ENCODE measurements at places on chromosomes 2 and 18.

DNA sequence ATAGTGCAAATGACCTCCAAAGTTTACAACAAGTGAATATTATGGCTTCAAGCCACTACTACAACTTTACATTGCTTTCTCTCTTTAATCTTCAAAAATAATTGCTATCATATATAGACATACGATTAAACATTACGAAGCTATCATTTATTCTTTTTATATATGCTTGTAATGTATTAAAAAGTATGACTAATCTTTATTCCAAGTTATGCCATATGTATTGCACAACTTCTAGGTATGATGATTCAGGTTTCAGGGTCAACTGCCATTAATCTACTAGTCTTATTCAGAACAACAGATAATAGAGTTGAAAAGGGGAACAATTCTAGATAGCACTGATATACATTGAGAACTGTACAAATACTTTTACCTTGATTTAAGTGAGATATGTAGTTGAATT is 506.2 kb upstream of the TMEFF2 start:
- DNase-seq = no peak

DNA sequence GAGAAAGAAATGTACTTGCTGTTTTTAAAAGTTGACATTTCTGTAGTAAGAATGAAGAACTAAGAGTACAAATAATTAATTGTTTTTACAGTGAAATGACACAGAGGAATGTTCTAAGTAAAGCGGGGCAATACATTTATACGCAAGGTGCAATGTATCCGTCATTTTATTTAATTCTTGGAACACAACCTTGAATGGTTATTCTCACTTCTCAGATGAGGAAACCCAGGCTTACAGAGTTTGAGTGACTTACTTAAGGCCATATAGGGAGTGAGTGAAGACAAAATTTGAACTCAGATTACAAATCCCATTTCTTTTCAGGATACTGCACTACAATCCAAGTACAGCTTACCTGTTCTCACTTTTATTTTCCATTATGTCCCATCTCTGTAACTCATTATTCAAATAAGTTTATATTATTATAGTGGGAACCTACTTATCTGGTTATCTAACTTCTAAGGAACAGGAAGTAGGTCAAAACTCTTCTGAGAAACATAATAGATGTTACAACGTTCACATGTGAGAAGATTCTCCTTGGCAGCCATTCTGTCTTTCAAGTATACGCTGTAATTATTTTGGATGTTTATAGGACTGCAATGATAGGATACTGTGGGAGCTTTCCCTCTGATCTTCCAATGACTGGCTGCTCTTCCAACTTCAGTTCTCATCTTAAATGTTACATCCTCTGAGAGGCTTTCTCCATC is 12.3 kb upstream of the STK17B start:
- no peak for DNase-seq

DNA sequence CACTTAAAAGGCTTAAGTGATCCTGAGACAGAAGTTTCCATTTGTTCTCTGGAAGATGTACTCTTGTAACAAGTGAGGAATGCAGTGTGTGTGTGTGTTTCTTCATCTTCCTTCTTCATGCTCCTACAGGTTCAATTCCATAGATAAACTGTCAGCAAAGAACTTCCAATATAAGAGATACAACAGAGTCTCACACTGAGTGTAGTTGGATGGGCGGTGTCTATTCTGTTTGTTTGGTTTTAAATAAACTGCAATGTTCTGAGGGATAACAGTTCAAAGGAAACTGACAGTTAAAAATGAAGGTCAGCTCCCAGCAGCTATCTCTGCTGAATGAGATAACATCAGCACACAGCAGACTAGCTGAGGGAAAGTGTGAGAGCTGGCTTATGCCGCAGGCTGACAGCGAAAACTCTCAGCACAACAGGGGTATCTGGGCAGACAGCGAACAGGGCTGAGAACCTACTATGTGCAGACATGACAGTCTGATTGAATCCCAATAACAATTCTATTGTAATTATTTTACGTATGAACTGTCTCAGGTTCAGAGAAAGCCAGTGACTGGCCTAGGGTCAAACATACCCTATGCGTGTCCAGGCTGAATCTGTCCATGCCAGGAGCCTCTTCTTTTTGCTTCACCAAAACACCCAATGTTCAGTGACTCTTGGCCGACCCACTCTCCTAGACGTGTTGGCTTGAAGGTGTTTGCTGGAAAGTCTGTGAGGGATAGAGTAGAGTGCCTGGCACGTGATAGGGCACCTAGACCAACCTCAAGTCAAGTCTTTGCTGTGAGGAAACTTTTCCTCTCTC is 201.9 kb upstream of the TRIB2 start:
- DNase-seq = no peak

DNA sequence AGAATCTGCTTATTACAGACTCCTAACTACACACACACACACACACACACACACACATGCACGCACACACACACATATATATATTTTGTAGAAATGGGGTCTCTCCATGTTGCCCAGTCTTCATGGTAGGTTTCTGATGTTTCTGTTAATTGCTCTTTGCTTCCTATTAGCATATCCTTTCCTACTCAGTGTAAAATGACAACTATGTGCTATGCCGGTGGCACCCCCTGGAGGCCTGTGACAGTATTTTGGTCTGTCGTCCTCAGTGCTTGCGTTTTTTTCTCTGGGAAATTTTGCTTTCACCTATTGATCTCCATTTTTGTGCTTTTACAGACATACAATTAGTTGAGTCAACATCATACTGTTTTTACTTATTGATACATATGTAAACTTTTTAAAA is 322.1 kb downstream of the LRRTM1 start:
- no peak for DNase-seq

- DNase-seq = peak; percentile 53
Measured at GRCh38 chr2:241950413-241951315, 81.1 kb downstream of the RTP5 start.

- no peak for DNase-seq
Measured at GRCh38 chr2:8796878-8797550, 40.4 kb downstream of the KIDINS220 start.

GRCh38 chr2:12334412-12334966 is 382.2 kb upstream of the TRIB2 start:
- no peak for DNase-seq

GRCh38 chr18:31057917-31058316 is 15.4 kb upstream of the DSC3 start:
- no peak for DNase-seq

- DNase-seq = no peak
Measured at GRCh38 chr2:179818546-179818945, 42.9 kb downstream of the ZNF385B start.

- peak; percentile 69 for DNase-seq
Measured at GRCh38 chr2:157336137-157337010, 10.8 kb upstream of the ERMN start.

- no peak for DNase-seq
Measured at GRCh38 chr18:47605093-47605492, 325.4 kb downstream of the SMAD2 start.

DNA sequence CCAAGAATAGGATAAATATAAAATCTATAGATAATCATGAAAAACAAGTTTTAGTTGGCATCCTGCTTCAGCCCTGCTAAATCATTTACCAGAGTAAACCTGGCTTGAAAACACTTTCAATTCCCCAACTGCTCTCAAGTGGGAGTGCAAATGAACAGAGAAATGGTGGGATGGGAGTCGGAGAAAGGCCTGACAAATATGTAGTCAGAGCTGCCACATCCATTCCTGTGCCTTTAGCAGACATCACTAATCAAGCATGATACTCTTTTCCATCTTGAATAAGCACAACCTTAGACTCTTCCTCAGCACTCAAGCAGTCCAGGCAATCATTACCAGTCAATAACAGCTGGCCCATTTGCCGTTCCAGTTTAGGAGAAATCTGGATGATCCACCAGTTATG is 101.3 kb downstream of the ANKRD44 start:
- DNase-seq = no peak

DNA sequence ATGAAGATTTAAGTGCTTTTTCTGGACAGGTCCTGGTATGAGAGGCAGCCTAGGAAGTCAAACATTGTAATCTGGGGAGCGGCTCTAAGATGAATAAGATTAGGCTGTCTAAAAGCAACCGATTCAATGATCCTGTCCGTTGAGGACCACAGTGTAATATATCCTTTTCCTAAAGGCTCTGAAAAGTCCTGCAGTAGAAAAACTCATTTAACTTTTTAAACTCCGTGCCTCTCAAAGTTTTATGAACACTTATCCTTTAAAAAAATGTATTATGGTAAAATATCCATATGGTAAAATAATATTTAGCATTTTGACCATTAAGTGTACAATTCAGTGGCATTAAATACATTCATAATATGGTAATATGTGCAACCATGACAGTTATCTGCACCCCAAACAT is 39.8 kb downstream of the ATOH8 start:
- no peak for DNase-seq

GRCh38 chr18:48678237-48679115 is 139.6 kb downstream of the CTIF start:
- DNase-seq = no peak

DNA sequence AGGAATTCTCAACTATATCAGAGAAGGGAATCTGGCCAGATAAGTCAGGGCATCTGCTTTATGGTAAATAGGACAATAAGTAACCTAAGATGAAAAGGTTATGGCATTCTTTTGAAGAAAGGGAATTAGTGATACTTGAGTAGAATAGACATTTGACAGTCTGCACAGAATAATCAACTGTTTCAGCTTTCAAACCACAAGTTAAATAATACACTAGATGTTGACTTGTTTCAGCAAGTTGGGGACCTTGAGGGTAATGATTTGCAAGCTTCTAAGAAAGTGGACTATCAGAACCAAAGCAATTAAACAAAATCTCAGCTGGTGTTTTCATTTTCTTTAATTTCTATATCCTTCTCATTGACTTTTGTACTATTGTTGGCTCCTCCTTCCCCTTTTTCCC is 54.5 kb downstream of the SLC39A10 start:
- no peak for DNase-seq

DNA sequence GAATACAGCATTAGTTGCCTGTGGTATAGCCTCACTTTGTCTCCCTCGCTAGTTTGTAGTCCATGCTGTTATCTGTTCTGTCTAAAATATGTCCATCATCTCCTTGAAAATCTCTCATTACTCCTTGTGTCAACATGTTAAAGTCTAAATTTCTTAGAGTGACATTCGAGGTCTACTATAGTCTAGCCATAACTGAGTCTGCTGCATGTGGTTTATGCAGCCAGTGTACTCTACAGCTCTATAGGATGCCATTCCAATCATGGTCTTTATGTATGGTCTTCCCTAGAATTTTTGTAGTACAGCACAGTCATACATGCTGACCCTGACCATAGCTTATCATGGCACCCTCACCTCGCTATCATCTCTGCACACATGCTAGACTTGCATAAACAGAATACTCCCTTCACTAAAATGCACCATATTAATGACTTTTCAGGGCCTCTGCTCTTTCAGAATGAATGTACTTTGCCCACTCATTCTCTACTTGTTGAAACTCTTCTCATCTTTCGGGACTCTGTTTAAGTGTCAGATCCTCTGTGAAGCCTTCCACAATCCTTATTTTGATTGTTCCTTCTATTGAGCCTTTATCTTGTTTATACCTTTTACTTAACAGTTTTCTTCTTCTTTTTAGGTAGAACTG is 12.8 kb downstream of the TANK start:
- peak; percentile 83 for DNase-seq

GRCh38 chr2:105777031-105777482 is 32.3 kb downstream of the NCK2 start:
- no peak for DNase-seq

- no peak for DNase-seq
Measured at GRCh38 chr2:109218087-109218791, 89.2 kb downstream of the SH3RF3 start.

GRCh38 chr2:26488463-26489212 is 10.7 kb upstream of the OTOF start:
- no peak for DNase-seq

DNA sequence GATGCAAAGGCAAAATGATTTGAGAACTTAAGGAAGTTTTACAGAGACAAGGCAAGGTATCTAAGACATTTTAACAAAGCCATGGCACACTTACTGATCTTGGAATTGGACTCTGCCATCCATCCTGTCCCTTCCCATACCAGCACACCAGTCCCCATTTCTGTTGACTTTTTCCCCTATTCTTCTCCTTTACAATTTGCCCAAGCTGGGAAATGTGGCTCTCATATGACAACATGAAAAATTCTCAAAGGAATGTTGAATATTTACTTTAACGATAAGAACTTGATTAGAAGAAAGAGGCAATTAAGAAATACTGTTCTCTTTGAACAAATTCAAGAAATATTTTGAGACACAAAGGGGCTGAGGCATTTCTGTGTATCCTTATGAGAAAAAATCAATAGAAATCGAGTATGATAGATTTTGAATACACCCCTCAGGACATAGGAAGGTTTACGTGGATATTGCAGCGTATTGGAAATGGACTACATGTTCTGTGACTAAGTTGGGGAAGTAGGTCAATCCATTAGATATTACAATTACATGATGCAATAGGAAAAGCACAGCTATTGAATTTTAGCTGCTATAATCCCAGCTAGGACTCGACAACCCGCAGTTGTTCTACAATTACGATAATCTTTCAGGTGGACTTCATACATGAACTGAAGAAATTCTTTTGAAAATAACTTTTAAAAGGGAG is 201.6 kb downstream of the TRIB2 start:
- DNase-seq = no peak

GRCh38 chr2:622357-622756 is 54.8 kb downstream of the TMEM18 start:
- DNase-seq = no peak

DNA sequence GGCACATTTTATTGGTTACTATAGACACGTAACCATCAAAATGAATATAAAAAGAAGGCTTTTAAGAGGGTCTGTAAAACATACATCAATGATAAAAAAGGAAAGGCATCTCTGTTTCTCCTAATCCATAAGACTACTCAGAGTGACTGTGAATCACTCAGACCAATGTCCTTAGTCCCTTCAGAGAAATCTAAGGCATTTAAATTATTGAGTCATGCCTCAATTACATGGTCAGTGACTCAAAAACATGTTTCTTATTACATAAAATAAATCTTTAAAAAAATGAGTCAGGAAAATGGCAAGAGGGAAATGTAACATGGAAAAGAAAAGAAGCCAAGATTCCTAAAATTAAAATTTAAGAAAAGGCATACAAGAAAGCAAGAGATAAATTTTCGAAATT is 146.6 kb downstream of the ERBB4 start:
- no peak for DNase-seq

DNA sequence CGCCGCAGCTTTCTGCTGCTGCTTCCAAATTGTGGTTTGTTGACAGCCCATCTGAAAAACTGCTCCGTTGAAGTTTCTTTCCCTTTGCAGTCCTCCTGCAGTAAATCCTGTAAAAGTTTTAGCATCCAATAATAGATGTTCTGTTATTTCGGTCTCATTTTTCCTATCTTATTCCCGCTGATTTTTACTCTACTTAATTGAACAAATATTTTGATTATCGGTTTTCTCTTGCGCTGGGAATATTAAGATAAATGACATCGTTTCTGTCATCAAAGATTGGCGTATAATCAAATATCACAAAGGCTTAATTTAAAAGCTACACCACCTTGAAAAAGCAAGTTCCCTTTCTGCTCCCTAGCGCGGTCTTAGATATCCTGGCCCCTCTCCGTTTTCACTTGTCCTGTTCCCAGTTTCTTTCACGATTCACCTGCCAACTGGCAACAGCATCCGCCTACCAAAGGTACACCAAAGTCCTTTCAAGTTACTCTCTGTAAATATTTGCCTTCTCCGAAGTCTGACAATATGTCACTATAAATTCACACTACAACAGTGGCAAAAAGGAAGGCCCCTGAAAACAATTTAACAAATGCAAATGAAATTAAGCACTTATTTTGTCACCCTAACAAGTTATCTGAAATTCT is 1.0 kb upstream of the STRN start:
- DNase-seq = no peak

- DNase-seq = no peak
Measured at GRCh38 chr18:24197412-24197811, 58.5 kb downstream of the CABYR start.

All from hematopoietic multipotent progenitor cell treated with erythropoietin and hydrocortisone succinate and interleukin-3 and kit ligand, for 15 days (in vitro differentiated cells).